ENCODE measurements at places on chromosomes 13 and 19.

- DNase-seq: no peak
Observed at GRCh38 chr19:38921420-38922274, 8.9 kb downstream of the SARS2 start.

GRCh38 chr13:75612354-75612753, 23.8 kb upstream of the LMO7 start:
- DNase-seq: no peak

- peak; percentile 66 for DNase-seq
Observed at GRCh38 chr13:91078093-91078679, 269.3 kb upstream of the MIR17HG start.

DNA sequence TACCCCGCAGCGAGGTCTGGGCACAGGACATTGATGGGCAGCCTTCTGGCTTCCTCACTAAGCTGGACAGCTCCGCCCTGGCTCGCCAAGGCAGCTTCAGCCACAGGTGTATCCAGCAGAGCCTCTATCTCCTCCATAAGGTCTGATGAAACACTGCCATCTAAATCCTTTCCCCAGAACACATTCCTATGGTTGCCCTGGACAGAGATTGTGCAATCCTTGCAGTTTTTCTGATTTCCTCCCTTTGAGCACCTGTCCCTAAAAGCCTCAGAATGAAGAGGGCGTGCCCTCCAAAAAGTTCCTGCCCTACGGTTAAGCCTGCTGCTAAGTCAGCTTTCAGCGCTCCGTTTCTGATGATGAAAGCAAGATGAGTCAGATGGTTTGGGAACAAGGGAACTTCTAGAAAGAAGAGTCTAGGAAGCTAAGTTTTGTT, 21.0 kb downstream of the CLEC4M start:
- DNase-seq: no peak

GRCh38 chr19:4487572-4487971, 15.5 kb downstream of the HDGFL2 start:
- DNase-seq: no peak

DNA sequence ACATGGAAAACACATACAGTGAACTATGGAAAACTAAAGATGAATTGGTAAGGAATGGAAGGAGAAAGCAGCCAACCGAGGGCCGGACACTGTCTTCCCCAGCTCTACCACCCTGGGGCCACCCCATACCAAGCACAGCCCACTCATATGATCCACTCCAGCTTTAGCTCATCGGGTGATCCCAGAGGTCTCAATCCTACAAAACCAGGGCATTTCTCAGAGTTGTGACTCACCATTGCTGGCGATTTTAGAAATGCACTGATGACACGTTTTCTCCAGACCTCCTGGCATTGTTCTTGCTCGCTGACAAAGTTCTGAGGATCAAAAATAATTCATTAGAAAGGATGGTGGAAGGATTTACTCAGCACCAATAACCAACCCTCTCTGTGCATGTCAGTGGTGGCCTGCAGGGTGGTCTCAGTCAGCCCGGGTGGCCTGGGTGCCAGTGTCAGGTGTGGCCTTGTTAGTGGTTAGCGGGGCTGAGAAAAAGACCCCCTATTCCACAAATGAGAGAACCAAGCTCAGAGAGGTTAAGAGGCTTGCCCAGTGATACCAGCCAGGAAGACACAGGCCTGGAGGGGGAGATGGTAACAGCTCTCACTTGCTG, 6.6 kb downstream of the TMEM272 start:
- DNase-seq: no peak

DNA sequence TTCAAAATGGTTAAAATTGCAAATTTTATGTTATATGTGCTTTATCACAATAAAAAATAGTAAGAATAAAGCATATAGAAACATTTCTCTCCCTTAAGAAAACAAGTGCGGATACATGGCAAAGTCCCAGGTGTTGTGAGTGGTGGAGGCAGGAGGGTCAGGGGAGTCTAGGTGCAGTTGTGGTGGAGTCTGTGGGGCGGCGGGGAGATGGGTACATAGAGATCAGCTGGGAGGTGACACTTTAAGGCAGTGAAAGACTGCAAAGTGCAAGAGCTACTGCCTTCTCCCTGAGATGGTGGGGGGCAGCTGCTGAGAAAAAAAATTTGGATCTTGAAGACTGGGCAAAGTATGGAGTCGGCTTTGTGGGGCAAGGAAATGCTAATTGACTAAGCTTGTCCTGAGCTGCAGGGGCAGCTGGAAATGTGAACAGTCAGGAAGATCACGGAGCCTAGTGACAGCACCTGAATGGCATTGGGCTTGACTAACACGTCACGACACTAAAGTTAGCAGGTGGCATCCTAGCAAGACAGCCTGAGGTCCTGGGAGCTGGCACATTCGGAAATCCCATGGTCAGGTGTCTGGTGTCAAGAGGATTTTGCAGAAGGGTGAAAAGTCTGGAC, 72.9 kb upstream of the IRS2 start:
- DNase-seq: no peak

DNA sequence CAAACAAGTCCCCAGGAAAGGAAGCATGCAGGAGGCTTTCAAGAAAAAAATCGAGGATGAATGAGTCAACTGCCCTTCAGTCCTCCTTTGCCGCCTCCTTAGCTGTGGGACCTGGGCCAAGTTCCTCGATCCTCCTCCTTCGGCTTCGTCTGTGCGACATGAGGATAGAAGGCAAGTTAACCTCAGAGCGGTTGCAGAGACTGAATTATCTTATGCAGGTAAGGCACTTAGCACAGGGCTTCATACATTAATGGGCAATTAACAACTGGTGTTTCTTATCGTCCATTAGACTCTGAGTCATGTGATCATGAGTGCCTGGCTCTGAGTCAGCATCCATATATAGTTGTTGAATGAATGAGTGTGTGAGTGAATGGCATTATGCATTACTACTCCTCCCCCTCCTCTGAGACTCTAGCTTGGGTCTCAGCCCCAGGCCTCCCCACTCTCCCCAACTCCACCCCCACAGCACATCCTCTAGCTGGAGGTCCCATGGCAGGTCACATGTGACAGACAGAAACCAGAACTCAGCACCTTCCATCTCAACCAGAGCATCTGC, 1.6 kb upstream of the TTC9B start:
- peak; percentile 28 for DNase-seq

GRCh38 chr13:23990455-23990854, 93.2 kb upstream of the C1QTNF9B start:
- DNase-seq: no peak

DNA sequence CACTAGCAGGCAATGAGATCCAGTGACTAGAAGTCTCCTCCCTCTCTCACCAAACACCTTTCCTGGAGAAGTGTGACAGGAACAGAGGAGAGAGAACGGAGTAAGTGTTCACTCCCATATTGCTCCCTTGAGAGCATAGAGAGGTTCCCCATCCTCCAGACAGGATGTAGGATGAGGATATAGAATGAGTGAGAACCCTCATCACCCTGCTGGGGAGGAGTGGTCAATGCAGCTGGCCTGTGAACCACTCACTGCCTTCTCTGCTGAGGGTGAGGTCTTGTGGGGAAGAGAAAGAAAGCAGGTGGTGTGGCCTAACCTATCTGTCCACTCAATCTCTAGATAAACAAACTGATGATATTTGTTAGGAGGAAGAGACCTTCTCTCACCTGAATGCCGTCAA, 386.6 kb downstream of the PCDH20 start:
- DNase-seq: peak; percentile 27

DNA sequence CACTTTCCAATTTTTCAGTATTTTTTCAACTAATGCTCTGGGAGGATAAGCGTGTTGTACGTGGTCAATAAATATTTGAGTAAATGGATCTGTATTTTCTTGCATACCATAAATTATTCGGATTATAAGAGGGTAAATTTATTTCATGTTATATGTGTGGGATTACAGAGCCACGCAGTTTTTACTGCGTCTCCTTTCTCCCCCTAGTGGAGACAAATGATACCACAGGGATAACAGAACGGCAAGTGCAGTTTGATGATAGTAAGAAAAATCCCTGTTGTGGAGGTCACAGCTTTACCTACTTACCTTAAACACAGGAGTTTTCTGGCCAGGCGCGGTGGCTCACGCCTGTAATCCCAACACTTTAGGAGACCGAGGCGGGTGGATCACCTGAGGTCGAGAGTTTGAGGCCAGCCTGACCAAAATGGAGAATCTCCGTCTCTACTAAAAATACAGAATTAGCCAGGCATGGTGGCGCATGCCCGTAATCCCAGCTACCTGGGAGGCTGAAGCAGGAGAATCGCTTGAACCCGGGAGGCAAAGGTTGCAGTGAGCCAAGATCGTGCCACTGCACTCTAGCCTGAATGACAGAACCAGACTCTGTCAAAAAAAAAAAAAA, 16.8 kb downstream of the MBD3L2B start:
- DNase-seq: peak; percentile 59

DNA sequence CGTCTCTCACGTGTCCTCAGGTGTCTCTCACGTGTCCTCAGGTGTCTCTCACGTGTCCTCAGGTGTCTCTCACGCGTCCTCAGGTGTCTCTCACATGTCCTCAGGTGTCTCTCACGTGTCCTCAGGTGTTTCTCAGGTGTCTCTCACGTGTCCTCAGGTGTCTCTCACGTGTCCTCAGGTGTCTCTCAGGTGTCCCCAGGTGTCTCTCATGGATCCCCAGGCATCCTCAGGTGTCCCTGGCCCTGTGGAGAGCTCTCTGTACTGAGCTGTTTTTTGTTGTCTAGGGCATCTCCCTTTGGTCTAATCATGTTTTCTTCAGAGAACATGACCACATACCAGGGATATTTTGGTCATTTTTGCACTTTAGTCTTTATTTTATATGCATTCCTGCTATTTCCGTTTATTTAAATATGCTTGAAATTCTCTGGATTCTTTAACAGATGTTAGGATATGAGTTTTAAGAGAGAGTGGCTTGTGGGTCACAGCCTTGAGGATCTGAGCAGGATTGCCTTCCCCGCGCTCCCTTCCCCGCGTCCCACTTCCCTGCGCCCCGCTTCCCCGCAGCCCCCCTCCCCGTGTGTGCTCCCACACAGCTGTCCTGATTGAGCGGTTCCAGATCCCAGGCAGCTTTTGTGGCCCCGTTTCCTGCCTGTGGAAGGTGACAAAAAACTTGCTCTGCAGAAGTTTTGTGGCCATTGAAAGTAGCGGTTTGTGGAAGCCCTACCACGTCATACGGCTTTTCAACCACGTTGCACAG, 31.9 kb downstream of the ATP4B start:
- no peak for DNase-seq

DNA sequence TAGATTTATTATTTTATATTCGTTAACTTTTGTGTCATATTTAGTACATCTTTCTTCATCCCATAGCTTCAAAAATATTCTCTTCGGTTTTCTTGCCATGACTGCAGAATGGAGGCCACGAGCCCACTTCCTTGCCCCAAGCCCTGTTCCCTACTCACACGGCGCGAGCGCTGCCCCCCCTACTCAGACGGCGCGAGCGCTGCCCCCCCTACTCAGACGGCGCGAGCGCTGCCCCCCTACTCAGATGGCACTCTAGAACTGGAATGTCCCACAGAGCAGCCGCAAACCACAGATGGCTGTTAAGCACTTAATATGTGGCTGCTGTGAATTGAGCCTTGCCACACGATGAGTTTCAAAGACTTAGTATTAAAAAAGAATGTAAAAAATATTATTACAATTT, 102.2 kb upstream of the PEG3 start:
- no peak for DNase-seq

DNA sequence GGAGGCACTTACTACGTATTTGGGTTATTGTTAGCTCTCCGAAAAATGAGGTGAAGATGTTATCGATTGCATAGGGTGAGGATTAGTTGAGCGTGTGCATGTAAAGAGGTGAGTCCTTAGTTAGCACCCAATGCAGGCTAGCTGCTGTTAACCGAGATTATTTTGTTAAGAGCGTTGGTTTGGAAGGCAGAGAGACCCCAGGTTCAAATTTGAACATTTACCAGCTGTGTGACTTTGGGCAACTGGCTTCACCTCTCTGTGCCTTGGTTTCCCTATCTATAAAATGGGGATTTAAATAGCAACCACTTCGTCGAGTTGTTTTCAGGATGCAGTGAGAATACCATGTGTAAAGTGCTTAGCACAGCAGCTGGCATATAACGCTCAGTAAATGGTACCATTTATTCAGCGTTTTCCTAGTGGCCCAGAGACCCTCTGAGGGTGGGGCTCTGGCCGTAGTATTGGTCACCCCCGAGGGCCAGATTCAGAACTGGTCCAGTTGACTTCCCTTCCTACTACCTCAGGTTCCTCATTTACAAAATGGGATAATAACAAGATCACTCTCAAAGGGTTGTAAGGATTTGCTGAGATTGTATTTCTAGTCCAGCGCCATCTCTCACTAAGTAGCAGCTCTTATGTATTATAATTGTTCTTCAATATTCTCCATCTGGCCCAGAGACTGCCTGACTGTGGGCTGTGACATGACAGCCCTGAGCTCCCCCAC, 887 bp downstream of the SIPA1L3 start:
- DNase-seq: peak; percentile 39

DNA sequence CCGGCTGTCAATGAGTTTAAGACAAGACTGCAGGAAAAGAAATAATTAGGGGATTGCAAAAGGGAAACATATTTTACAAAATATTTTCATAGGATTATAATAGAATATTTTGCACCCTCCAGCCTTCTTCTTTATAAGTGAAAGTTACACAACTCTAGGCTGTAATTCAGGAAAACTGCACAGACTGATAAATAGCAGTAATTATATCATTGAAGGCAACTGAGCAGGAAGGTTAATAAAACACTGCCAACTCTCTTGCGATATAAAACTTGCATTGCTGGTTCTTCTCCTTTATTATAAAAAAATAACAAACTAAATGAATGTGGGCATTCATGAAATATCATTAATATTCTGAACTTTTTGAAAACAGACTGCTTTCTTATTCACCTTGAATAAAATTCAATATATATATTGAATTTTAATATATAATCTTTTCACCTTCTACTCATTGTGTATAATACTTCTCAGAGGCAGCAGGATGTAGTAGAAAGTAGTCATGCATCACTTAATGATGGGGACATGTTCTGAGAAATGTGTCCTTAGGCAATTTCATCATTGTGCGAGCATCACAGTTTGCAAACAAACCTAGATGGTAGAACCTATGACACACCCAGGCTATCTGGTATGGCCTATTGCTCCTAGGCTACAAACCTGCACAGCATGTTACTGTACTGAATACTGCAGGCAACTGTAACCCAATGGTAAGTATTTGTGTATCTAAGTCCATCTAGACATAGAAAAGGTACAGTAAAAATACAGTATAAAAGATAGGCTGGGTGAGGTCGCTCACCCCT, 24.9 kb upstream of the STARD13 start:
- no peak for DNase-seq

DNA sequence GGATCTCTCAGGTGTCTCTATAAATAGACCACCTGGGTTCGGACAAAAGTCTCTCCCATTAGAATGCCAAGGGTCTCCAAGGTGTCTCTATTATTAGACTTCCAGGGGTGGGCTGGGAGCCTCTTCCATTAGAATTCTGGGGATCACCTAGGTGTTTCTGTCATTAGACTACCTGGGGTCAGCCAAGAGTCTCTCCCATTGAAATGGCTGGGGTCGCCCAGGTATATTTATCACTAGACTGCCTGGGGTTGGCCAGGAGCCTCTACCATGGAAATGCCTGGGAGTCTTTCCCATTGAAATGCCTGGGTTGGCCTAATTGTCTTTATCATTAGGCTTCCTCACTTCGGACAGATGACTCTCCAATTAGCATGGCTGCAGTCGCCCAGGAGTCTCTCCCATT, 1565.5 kb downstream of the UQCRFS1 start:
- no peak for DNase-seq

Data from NAMALWA (cell line).